Head of caudate nucleus (tissue), 42 donors: ENCODE measurements at places on chromosomes 13 and 19.

- DNase-seq: peak; percentile 74
These were observed 564 bp downstream of the SPART start for GRCh38 chr13:36345438-36346221.

DNA sequence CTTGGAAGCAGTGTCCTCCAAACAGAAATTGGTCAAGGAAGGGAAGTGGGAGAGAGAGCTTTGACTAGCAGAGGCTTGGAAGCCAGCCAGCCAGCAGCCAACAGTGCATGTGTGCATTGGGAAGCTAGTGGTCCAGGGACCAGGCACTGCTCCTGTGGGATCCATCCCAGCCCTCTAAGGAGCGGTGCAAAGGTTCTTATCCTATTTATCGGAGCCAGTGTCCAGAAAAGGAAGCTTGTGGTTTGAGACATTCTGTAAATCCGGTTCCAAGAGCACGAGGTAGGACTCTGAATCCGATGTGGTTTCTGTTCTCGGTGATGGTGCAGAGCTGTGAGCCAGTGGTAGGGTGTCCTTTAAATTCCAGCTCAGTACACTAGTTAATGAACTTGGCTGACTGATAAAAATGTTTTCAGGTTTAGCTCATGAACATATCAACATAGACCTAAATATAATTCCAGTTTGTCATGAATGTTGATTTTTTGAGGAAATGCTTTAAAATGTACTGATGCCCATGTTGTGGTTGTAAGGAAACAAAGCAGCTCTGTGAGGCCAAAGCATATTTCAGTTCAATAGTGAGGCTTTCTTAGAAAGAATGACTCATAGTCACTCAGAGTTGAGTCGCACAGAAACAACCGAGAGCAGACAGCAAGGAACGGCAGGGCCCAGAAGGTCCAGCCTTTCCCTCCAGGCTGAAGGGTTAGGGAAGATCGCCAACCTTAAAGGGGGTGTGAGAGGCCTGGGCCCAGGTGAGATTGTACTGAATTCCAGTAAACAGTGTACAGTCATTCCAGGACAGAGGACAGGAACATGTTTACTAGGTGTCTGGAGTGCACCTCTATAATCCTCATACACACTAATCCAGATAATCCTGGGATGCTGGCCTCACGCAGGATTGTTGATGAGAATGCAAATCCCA lies 21.5 kb upstream of the GARRE1 start:
- DNase-seq: peak; percentile 72

GRCh38 chr13:52646967-52647366 lies 4.7 kb downstream of the HNRNPA1L2 start:
- DNase-seq: no peak

DNA sequence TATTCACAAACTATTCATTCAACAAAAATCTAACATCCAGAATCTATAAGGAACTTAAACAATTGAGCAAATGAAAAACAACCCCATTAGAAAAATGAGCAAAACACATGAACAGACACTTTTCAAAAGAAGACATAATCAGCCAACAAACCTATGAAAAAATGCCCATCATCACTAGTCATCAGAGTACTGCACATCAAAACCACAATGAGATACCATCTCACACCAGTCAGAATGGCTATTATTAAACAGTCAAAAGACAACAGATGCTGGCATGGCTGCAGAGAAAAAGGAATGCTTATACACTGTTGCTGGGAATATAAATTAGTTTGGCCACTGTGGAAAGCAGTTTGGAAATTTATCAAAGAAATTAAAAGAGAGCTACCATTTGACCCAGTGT lies 487.6 kb downstream of the GPC6 start:
- DNase-seq: no peak

DNA sequence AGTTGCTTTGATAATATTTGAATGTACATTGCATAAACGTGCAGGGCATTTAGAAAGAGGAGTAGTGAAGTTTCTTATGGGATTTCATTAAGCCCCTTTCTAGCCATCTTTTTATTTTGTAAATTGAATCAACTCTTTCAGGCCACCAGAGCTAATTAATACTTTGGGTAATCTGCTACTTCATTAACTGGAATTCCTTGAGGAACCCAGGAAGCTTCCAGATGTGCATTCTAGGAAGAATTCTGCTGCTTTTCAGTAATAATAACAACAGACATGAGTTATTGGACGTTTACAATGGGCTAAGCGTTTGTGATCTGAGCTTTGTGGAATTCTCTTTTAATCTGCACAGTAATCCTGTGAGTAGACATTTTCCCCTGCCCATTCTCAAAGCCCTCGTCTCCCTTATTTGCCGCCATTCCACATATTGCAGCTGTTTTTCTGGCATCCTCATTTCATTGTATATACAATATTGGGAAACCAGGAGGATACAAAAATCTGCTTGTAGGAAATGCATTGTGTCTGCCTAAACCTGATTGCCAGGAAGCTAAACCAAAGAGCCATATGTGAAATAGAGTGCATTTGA lies 103.9 kb downstream of the HS6ST3 start:
- DNase-seq: no peak

DNA sequence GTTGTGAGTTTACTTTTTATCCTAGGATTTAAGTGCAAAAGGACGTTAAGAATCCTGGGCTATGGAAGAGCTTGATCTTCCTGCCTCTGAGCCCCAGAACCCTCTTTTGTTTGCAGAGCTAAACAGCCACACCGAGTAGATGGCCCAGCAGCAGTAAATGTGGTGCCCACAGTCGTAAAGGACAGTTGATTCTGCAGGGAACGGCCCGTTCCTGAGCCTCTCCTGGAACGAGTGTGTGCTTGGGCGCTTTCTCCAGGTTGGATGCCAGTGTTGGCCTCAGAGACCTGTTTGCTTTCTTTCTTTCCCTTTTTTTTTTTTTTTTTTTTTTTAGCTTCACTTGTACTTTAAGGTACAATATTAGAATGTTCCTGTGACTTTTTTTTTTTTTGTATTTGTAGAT lies 41.7 kb downstream of the SPATA13 start:
- DNase-seq: no peak
